ENCODE measurements at places on chromosomes 2 and 18.

GRCh38 chr2:133777574-133777960, 209.3 kb upstream of the NCKAP5 start:
- no peak for DNase-seq

GRCh38 chr18:57429167-57430078, 5.8 kb upstream of the ONECUT2 start:
- no peak for DNase-seq

GRCh38 chr2:166246901-166247300, 119.1 kb upstream of the SCN1A start:
- no peak for DNase-seq

GRCh38 chr2:156077041-156077742, 255.3 kb downstream of the NR4A2 start:
- peak; percentile 34 for DNase-seq

GRCh38 chr2:22950431-22950830, 434.5 kb upstream of the KLHL29 start:
- DNase-seq: no peak

- DNase-seq: no peak
Measured at GRCh38 chr2:180075870-180076269, 68.8 kb upstream of the CWC22 start.

- no peak for DNase-seq
Measured at GRCh38 chr18:55506074-55506473, 81.9 kb downstream of the TCF4 start.

DNA sequence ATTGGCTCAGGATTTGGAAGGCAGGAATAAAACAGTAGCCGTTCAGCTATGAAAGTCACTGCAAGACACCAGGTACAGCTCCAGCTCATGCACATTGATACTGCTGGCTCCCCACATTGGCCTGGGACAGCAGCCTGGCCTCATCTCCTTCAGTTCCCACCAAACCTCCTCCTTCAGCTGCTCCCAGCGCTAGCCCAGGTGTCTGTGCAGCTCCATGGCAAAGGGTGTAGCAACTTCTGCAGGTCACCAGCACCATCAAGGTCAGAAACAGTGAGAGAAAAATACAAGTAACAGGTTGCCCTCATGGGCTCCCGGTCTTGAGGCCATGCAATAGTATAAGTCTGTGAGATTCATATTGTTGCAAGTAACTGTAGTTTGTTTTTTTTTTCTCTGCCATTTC, 216.7 kb upstream of the CTAGE1 start:
- DNase-seq: no peak

- DNase-seq: no peak
Measured at GRCh38 chr18:58758046-58758445, 86.8 kb downstream of the MALT1 start.

DNA sequence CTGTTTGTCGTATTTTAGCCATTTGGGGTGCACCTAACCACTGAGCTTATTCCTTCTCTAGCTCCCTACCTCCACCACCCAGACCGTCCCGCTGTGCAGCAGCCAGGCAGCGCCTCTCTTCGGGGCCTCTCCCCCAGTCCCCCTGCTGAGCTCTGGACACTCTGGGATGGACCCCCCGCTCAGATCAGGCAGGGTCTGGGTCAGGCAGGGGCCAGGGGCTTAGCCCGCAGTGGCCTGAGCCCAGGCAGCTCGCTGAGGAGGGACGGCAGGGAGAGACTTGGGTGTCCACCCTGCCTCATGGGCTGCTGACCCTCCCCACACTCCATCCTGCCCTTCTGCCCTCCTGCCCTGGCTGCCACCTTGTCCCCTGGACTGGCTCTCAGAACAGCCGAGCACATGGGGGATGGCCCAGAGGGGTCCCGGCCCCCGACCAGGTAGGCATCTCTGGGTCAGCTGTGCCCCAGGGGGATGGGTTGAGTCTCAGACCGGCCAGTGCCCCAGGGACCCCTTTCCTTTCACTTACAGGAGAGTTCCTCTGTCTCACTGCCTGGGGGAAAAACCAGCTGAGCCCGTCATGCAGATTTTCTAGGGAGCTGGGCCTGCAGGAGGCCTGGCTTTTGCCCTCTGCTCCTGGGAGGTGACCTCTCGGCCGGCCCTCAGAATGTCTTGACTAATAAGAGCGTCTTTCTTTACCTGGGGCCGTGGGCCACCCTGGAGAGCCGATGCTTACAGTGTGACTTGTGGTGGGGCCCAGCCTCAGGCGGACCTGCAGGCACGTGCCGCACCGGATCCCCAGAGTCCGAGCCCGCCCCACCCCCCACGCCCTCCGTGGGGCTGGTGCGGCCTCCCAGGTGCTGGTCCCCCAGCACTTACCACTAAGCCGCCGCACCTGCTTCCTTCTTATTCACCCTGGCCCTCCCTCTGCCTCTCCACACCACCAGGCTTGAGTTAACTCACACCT, 22.8 kb upstream of the PXDN start:
- DNase-seq: no peak

- DNase-seq: peak; percentile 31
Measured at GRCh38 chr2:7242189-7242867, 325.1 kb downstream of the RNF144A start.

GRCh38 chr2:152336119-152336853, 1.3 kb downstream of the FMNL2 start:
- peak; percentile 57 for DNase-seq

- no peak for DNase-seq
Measured at GRCh38 chr2:53437371-53437770, 330.2 kb upstream of the CHAC2 start.

DNA sequence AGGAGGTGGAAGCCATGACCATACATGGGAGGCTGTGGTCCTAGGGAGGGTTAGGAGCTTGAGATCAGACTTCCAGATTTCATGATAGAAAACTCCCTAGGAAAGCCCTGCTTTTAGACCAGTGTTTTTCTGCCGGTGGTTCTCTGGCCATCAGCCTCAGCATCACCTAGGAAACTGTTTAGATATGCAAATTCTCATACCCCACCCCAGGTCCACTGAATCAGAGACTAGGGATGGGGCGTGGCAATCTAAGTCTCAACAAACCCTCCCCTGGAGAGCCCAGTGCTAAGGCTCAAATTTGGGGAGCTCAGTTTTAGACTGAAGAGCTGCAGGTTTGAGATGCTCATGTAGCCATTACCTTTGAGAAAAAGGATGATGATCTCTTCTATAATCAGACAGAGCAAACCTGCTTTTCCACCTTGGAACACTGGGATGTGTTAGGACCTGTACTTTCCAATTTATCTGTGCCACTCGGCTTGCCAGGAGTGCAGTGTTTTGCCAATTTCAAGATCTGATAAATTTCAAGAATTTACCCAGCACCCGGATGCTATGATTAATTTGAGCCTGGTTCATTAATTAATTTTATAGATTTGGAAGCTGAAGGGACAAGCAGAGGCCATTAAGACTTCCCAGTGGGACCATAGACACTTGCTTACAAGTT, 31.5 kb upstream of the LYPD6B start:
- no peak for DNase-seq

DNA sequence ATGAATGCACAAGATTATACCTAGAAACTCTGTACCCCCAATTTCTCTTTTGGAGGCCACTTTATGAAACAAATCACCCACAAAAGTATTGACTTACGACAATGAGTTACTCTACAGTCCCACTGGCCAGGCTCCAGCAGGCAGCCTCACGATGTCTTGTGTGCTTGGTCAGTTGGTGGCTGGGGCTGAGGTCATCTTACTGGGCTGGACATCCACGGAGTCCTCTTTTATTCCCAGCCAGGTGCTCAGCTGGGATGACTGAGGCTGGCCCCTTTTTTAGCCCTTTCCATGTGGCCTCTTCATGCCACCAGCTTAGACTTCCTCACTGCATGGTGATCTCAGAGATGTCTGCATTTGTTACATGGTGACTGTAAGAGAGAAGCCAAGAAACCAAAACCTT, 8.9 kb upstream of the ID2 start:
- no peak for DNase-seq

GRCh38 chr2:53842891-53843290, 16.9 kb downstream of the GPR75 start:
- no peak for DNase-seq

- DNase-seq: no peak
Measured at GRCh38 chr2:190105554-190105953, 43.0 kb upstream of the MSTN start.

GRCh38 chr2:106175086-106175850, 18.8 kb downstream of the UXS1 start:
- no peak for DNase-seq

DNA sequence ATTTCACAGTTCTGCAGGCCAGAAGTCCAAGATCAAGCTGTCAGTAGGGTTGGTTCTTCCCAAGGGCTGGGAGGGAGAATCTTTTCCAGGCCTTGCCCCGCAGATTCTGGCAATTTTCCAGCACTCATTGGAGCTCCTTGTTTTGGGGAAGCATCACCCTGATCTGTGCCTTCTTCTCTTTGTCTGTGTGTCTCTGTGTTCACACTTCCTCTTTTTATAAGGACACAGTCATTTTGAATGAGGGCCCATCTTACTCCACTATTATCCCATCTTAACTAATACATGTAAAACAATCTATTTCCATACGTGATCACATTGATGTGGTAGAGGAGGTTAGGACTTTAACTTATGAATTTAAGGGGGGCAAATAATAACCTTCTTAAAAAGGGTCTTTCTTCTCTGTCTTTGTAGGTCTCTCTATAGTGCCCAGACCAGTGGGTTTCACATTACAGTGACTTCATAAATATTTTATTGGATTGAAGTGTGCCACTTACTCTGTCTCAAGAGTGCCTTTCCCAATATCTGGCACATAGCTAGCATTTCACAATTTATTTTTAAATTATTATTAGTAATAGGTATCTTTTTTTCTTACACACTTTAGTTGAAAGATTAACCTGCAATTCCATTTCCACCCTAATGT, 68.9 kb upstream of the CBLN2 start:
- DNase-seq: peak; percentile 83

DNA sequence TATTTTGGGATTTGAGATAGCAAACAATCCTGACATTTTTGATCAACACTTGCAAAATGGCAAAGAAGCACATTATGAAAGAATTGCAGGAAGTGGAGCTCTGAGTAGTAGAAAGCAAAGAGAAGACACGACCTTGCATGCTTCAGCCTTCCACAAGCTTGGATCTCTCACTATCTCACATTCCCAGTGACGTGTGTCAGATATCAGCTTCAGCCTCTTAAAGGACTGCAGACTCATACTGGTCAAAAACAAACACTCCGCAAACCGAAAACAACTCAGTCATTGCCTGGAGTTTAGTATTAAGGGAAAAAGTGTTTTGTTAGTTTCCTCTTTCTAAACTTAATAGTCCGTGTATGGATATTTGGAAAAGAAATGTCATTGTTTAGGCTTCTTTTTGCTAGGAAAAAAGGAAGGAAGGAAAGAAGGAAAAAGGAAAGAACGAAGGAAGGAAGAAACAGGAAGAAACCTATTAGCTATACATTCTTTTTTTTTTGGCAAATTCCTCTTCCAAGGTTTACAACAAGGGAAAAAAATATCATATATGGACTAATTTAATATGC, 32.6 kb upstream of the SLC40A1 start:
- no peak for DNase-seq

DNA sequence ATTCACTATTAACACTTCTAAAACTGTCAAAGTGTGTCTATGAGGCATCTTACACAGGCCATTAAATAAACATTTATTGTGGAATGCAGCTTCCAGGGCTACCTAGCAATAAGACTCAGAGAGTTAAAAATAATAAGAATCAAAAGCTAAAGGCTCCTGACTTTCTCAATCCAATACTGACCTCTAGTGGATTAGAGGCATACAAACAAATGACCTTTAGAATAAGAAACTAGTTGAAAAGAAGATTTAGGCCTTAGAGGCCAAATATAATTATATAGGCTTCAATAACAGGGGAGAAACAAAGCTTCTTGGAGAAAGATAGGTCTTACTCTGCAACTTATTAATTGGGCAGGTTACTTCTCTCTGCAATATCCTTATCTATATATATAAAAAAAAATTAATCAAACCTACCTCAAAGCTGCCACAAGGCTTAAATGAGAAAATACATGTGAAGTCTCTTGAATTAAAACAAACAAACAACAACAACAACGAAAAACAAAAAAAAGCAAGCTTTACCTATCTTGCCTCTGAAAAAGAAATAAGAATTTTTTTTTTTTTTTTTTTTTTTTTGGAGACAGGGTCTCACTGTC, 246.1 kb downstream of the EXOC6B start:
- peak; percentile 80 for DNase-seq

- peak; percentile 67 for DNase-seq
Measured at GRCh38 chr2:97740590-97741182, 27.3 kb downstream of the ZAP70 start.

DNA sequence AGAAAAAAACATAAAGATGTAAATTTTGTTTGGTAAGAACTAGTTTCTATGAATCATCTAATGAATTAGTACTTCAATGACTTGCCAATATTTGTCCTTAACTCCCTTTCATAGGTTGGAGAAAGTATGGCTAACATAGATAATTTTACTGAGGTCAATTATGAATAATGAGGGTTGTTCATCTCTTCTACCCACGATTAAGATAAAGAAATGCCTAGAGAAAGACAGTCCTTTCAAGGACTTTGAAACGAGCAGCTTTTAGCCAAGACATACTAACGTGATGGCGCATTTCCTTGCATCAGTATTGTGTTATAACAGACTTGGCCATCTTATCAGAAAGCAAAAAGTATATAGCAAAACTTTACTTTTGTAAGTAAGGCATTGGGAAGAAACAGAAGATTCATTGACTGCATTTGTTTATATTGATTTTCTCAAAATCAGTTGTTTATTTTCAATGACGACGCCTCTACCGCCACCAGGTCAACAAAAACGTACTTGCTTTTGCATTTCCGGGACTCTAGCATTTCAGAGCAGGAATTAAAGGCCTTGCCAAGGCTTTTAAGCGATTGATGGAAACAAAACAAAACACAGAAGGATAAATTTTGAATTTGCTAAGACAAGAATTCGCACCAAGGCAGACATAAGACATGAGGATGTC, 961 bp downstream of the RBM43 start:
- peak; percentile 16 for DNase-seq

DNA sequence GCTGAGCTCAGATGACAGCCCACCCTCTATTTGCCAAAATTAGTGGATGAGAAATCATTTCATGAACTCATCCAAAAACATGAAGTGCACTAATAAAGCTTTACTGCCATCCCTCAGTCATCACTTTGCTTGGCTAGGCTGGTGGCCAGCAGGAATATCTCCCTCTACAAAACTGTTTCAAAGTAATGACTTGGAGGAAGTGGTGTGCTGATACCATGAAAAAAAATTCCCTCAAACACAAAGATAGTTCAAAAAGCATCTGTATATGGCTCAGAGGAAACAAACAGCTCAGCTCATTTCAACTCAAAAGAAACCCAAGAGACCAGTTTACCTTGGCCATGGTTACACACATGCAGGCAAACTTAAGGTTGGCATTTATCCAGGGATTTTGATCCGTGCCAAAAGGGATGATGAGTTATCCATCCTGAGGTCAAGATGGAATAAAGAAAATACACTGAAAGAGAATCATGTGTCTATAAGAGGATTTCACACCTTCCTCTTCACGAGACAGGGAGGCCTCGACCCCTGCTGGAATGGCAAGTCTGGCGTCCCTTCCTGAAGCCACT, 18.4 kb upstream of the WIPF1 start:
- peak; percentile 22 for DNase-seq

DNA sequence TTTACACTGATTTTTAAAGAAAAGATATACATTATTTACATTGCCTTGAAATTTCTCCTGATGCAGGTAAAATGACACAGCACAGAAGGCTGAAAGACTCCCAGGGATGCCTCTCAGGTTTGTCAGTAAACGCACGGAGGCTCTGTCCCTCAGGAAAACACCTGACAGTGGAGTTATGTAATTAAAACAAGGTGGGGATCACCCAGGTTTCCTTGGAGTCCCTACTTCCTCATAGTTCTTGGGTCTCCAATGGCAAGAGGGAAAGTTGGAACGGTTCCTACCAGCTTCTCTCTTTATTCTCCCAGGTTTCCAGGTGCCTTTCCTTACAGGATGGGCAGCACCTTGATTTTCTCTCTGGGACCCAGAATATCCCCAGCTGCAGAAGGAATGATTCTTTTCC, 654.8 kb downstream of the SLC4A3 start:
- no peak for DNase-seq
